ENCODE measurements at places on chromosomes 1 and 21. TPM values are rescaled to one million over a fixed set of nuclear protein-coding genes. Genes with fewer than 3 reads are reported as not detected.

- no peak for DNase-seq
These were observed 51.5 kb downstream of the PTPRF start for GRCh38 chr1:43582162-43582566.

GRCh38 chr1:154062309-154062708, 71.7 kb downstream of the RPS27 start:
- no peak for DNase-seq

Gene CASZ1
- total RNA-seq: 8.4 TPM

GRCh38 chr21:30695956-30696355, 22.6 kb downstream of the KRTAP21-3 start:
- no peak for DNase-seq

Gene HSD3B2
- not detected for total RNA-seq

- no peak for DNase-seq
These were observed 90.9 kb downstream of the MATN1 start for GRCh38 chr1:30632481-30632880.

Gene PALMD
- total RNA-seq: 212 TPM

Gene NBPF4
- total RNA-seq: not detected

DNA sequence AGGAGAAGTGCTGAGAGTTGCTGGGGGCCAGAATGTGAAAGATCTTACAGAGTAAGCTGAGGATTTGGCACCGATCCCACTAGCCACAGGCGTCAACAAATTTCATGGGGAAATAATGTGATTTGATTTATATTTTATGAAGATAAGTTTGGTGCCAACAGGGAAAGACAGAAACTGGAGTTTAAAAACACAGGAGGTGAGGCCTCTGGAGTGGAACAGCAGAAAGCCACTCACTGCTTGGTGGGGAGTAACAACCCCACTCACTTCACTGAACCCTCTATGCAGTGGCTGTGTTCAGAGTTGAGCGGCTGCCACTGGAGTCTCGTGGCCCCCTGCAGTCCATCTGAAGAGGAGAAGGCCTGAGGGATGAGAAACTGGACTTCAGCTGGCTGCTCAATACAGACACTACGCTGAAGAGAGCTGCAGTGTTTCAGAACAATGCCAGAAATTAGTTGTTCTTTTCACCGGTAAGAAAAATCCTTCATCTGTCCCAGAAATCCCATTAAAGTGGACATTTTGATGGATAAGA, 48.0 kb upstream of the RXRG start:
- DNase-seq: no peak

Gene NES
- total RNA-seq: 49.5 TPM

Gene BLACAT1
- total RNA-seq: not detected

DNA sequence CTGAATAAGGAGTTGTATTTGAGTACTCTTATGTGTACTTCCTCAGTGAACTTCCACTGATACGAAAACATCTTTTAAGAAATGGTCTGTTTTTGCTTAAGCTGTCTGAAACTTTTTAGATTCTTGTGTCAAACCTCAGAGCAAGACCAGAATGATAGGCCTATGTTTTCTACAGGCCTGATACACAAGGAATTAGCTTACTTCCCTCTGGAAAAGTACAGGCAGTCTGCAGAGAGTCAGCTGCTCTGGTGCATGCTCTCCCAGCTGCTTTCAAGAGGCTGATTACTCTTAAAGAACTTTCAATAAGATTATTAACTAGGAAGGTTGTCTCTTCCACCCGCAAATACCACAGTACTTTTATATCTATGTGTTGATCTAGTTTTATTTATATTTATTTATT, 9.5 kb downstream of the SNX27 start:
- no peak for DNase-seq
